Immature natural killer cell (primary cell): ENCODE measurements at places on chromosomes 16 and 17.
A peak's percentile ranks its signal among the peaks of the same experiment; 100 is the strongest.

DNA sequence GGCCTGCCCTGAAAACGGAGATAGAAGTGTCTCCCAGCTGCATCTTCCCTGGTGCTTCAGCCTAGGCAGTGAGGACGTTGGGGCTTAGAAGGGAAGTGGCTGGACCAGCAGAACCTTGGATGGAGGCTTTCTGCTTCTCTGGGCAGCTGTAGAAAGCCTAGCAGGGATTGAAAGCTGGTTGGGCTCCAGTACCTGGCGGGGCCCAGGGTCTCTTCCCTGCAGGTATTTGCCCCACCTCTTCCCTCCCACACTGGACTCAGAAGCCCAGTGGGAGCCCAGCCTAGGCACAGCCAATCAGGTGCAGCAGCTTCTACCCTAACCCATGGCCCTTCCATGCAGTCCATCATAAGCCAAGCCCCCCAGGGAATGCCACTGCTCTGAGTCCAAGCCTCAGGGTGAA lies 190.3 kb upstream of the IRX6 start:
- H3K27ac ChIP-seq: no peak overlapping the region
- no peak for DNase-seq
- H3K4me3 ChIP-seq: no peak overlapping the region
- H3K36me3 ChIP-seq: no peaks in the 10 kb centered on the region
- no peaks in the 10 kb centered on the region for H3K4me1 ChIP-seq

DNA sequence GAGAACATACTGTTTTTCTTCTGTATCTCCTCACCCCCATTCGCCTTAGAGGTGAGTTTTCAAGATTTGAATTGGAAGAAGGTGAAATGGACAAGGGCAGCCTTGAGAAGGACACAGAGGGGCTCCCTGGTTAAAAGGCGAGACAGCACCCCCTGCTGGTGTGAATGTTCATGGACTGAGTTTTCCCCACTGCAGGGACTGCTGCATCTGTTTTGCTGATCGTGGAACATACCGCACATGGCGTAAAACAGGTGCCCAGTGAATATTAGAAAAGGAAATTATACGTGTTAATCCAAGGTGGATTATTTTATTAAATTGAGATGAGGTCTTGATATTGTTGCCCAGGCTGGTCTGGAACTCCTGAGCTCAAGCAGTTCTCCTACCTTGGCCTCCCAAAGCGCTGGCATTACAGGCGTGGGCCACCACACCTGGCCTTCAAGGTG lies 54.5 kb downstream of the NDE1 start:
- H3K4me3 ChIP-seq: no peak overlapping the region
- peaks cover 28% of the 10 kb centered on the region for H3K4me1 ChIP-seq
- DNase-seq: peak; percentile 62

- no peak for DNase-seq
- H3K4me1 ChIP-seq: no peaks in the 10 kb centered on the region
- no peak overlapping the region for H3K4me3 ChIP-seq
- H3K27me3 ChIP-seq: no peaks in the 10 kb centered on the region
- peaks cover 9% of the 10 kb centered on the region for H3K36me3 ChIP-seq
Observed at GRCh38 chr17:67054011-67054591, 9.7 kb downstream of the CACNG1 start.

DNA sequence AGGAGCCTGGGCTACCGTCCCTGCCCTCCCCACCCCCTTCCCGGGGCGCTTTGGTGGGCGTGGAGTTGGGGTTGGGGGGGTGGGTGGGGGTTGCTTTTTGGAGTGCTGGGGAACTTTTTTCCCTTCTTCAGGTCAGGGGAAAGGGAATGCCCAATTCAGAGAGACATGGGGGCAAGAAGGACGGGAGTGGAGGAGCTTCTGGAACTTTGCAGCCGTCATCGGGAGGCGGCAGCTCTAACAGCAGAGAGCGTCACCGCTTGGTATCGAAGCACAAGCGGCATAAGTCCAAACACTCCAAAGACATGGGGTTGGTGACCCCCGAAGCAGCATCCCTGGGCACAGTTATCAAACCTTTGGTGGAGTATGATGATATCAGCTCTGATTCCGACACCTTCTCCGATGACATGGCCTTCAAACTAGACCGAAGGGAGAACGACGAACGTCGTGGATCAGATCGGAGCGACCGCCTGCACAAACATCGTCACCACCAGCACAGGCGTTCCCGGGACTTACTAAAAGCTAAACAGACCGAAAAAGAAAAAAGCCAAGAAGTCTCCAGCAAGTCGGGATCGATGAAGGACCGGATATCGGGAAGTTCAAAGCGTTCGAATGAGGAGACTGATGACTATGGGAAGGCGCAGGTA lies 762 bp downstream of the CDK12 start:
- no peaks in the 10 kb centered on the region for H3K36me3 ChIP-seq

DNA sequence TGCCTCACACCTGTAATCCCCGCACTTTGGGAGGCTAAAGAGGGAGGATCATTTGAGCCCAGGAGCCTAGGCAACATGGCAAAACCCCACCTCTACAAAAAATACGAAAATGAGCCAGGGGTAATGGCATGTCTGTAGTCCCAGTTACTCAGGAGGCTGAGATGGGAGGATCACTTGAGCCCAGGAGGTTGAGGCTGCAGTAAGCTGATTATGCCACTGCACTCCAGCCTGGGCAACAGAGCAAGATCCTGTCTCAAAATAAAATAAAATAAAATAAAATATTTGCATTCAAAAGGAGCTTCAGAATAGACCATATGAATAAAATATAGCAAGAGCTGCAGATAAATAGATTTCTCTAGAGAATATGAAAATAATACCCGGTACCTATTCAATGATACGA lies 71.5 kb upstream of the ATF7IP2 start:
- no peaks in the 10 kb centered on the region for H3K36me3 ChIP-seq
- H3K4me3 ChIP-seq: no peak overlapping the region
- H3K27ac ChIP-seq: no peak overlapping the region
- DNase-seq: no peak

GRCh38 chr17:69716556-69716955 lies 302.1 kb downstream of the MAP2K6 start:
- H3K36me3 ChIP-seq: no peaks in the 10 kb centered on the region
- H3K27me3 ChIP-seq: no peaks in the 10 kb centered on the region
- no peaks in the 10 kb centered on the region for H3K4me1 ChIP-seq
- DNase-seq: no peak

DNA sequence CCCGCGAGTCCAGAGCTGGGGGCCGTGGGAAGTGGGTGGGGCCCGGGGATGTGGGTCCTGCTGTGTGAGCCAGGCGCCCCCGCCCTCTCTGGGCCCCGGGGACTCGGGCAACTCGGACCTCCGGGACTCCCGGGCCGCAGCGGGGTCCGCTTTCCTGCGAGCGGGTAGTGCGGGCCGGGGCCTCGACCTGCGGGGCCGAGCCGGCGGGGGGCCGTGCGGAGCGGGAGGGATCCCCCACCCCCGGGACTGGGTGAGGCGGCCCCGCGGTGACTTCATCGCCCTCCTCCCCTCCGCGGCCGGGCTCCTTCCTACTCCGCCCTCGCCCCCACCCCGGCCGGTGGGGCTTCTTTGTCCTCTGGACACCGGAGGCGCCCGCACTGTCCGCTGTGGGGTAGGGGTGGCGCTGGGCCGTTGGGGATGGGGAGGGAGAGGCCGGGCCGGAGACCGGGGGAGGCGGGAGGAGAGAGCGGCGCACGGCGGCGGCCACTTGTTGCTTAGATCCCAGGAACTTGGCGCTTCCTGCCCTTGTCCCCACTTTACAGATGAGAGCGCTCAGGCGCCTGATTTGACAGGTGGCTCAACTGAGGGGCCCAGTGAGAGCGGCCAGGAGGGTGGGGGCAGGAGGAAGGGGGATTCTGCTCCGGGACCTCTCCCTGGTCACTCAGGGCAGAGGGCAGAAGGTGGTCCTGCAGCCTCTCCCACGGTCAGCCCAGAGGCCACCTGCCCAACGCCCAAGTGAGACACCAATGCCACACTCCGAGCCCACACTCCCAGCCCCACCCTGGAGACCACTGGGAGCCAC lies 874 bp downstream of the CMTM3 start:
- H3K27me3 ChIP-seq: peaks cover 17% of the 10 kb centered on the region
- no peak for DNase-seq
- no peaks in the 10 kb centered on the region for H3K36me3 ChIP-seq
- H3K27ac ChIP-seq: peak overlapping the region; percentile 92
- H3K4me1 ChIP-seq: peaks cover 45% of the 10 kb centered on the region
- H3K4me3 ChIP-seq: peak overlapping the region; percentile 76
